ENCODE measurements at places on chromosomes 4 and X.

- peak; percentile 92 for DNase-seq
These were observed at the start of gene PDLIM5 for GRCh38 chr4:94451695-94452475. Gene PDLIM5 (plus strand): TSS chr4:94451942. CDS start chr4:94455289, 3,347 bp downstream.

DNA sequence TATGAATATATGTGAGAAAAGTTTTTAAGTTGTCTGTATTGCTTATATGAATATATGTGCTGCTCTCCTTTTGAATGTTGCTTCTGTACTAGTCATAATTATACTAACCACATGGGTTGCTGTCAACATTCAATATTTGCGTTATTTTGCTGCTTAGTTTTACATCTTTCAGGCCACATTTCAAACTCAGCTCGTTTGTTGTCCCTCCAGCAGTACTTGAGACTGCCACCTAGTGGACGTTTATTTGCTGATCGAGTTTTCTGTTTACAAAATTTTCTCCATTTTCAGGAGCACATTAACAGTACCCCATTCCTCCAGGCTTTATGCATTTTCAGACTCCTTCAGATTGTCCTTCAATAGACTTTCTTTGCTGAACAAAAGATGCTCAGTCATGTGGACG lies 75.8 kb downstream of the NUDT11 start:
- peak; percentile 29 for DNase-seq

GRCh38 chrX:7926914-7927258 lies 327 bp downstream of the PNPLA4 start:
- no peak for DNase-seq

GRCh38 chr4:110900213-110900769 lies 277.4 kb upstream of the PITX2 start:
- peak; percentile 54 for DNase-seq

DNA sequence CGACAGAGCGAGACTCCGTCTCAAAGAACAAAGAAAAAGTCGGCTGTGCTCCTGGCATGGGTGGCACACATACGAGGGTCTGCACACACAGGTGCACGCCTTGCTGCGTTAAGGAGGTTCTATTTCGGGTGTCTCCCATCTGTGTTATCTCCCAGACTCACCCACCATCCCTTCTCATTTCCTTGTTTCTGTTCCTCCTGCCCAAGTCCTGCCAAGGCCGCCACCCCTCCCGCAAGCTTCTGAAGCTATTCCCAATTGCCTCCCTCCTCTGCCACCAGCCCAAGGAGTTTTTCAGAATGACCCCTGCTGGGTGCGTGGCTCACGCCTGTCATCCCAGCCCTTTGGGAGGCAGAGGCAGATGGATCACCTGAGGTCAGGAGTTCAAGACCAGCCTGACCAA lies 6.0 kb upstream of the IL3RA start:
- no peak for DNase-seq

Data from fibroblast of skin of back (primary cell).